SJCRH30 (cell line): ENCODE measurements at places on chromosomes 12 and 14. TPM values are rescaled to one million over a fixed set of nuclear protein-coding genes. Genes with fewer than 3 reads are reported as not detected.

The SLC5A8 gene
- not detected in 2 replicates for total RNA-seq

- DNase-seq, result no peak
These were observed 54.8 kb downstream of the WNK1 start for GRCh38 chr12:807041-807735.

- DNase-seq, result no peak
These were observed 597 bp downstream of the RNF31 start for GRCh38 chr14:24147761-24148428.

DNA sequence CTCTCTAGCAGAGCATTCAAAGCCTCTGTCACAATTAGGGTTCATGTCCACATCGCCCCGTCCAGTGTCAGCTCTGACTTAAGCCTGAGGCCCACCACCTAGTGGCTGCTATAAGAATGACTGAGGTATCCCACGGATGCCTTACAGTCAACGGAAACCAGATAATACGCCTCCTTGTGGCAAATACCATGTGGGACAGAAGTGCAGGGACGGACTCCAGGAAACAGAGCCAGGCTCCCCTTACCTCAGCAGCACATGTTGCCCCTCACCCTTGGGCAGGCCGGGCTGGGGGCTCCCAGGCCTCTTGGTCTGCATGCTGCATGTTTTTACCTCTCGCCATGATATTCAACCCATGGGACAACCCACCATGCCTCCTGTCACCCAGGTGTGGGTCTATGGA is 86.3 kb downstream of the VWF start:
- peak; percentile 86 for DNase-seq

- DNase-seq, result no peak
These were observed 733.0 kb downstream of the RPS29 start for GRCh38 chr14:48853159-48853558.

DNA sequence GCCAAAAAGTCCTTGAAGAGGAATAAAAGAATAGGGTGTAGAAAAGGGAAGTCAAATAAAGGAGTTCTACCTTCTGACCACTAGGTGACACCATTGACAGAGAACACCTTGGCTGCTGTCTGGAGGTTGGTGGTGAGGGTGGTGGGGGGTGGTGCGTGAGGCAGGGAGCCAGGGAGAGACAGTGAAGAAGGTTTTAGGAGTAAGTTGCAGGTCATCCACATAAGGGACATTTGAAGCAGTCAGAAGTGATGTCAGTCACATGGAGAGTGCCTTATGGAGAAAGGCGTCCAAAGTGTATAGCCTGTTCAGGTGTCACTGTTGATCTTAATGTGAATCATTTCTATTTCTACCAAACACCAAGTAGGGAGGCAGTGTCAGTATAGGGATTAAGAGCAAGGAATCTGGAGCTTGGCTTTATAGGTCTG is 279.3 kb upstream of the DDHD1 start:
- peak; percentile 71 for DNase-seq

GRCh38 chr14:87059060-87059839 is 933.7 kb downstream of the GALC start:
- no peak for DNase-seq

GRCh38 chr12:16603260-16603915 is 2.6 kb downstream of the LMO3 start:
- DNase-seq, result no peak

GRCh38 chr12:11734580-11735180 is 85.2 kb downstream of the ETV6 start:
- DNase-seq, result no peak

DNA sequence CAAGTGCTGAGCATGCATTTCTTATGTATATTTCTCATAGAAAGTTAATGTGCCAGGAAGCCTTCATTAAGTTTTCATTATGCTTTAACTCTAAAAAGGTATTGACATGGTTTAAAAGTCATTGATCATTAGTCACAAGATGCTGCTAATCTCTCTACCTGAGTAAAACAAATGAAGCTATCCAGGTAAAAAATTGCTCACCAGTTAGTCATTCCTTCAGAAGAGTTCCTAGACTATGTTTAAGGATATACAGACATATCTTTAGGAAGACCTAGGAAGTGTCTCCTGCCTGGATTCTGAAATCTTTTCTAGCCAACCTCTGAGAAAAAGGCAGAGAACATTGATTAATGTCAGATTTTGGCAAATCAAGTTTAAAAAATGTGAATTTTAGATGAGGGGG is 274.2 kb downstream of the PDZRN4 start:
- DNase-seq, result no peak

DNA sequence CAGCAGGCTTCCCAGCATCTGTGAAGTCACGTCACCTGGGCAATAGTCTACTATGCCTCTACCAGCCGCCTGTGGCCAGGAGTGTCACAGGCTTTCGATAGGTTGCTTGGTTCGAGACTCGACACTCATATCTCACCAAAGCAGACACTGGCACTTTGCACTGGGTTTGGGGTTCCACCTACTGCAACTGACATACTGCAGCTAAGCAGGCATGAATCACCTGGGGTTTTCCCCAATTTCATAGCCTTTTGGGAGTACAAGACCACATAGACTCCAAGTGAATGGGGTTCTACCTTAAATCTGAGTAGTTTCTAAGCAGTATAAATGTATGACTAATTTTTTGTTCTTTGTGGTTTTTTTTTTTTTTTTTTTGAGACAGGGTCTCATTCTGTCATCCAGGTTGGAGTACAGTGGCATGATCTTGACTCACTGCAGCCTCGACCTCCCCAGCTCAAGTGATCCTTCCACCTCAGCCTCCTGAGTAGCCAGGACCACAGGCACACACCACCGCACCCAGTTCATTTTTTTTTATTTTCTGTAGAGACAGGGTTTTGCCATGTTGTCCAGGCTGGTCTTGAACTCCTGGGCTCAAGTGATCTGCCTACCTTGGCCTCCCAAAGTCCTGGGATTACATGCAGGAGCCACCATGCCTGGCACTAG is 32.1 kb downstream of the DMAC2L start:
- no peak for DNase-seq

DNA sequence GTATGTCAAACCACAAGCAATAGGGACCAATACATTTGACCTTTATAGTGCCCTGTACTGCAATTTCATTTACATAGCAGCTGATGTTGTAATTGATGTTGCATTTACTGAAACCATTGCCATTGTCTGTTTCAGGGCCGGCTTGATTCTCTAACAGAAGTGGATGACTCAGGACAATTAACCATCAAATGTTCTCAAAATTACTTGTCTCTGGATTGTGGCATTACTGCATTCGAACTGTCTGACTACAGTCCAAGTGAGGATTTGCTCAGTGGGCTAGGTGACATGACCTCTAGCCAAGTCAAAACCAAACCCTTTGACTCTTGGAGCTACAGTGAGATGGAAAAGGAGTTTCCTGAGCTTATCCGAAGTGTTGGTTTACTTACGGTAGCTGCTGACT is 216.0 kb downstream of the AKAP6 start:
- DNase-seq, result no peak

The LTBP2 gene
- 0.61 and 0.84 TPM in 2 replicates for total RNA-seq

DNA sequence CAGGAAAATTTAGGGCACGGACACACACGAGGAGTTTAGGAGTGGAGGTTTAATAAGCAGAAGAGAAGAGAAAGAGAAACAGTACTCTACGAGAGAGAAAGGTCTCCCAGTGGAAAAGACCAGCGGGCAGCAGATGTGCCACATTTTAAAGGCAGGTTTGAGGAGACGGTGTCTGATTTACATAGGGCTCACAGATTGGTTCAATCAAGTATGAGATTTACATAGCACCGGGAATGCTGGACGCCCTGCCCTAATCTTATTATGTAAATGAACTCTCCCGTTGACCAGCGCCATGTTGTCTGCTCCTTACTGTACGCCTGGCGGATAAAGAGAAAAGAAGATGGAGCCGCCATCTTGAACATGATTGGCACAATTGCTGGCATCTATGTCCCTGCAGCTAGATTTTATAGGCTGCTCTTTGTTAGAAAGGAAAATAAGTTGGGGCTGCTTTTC is 17.9 kb downstream of the NFKBIA start:
- peak; percentile 77 for DNase-seq

DNA sequence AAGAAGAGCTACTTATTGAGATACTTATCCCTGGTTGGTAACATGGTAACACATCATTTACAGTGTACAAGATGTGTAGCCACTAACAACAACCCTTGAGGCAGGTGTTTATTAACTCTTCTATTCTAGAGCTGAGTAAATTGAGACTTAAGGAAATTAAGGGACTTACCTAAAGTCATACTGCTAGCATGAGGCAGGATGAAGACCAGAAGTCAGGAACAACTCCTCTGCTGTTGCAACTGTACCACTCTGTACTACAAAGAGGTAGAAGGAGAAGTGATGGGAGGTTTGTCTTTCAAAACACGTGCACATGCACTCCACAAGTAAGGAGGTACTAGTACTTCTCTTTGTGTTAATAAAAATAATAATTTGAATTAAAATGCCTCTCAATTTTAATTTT is 79.9 kb downstream of the LLPH start:
- DNase-seq, result no peak

DNA sequence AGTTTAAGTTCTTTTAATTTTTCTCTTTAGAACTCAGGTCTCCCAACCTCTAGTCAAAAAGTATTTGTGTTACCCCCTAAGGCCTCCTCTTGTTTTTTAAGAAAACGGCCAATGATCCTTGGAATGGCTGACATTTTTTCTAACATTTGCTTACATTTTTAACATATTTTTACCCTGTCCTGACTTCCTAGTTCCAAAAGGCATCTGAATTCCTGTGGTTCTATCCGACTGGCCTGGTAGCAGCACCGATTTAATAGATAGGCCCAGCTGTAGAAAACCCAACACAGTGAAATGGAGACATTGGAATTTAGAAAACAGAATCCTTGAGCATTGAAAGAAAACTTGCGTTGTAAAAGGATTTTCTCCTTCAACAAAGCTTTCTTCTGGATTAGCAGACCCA is 134.7 kb upstream of the GSC start:
- DNase-seq, result peak; percentile 30

The AMIGO2 gene
- 4.3 and 4.4 TPM in 2 replicates for total RNA-seq

GRCh38 chr12:119676022-119676421 is 8.1 kb downstream of the PRKAB1 start:
- no peak for DNase-seq

DNA sequence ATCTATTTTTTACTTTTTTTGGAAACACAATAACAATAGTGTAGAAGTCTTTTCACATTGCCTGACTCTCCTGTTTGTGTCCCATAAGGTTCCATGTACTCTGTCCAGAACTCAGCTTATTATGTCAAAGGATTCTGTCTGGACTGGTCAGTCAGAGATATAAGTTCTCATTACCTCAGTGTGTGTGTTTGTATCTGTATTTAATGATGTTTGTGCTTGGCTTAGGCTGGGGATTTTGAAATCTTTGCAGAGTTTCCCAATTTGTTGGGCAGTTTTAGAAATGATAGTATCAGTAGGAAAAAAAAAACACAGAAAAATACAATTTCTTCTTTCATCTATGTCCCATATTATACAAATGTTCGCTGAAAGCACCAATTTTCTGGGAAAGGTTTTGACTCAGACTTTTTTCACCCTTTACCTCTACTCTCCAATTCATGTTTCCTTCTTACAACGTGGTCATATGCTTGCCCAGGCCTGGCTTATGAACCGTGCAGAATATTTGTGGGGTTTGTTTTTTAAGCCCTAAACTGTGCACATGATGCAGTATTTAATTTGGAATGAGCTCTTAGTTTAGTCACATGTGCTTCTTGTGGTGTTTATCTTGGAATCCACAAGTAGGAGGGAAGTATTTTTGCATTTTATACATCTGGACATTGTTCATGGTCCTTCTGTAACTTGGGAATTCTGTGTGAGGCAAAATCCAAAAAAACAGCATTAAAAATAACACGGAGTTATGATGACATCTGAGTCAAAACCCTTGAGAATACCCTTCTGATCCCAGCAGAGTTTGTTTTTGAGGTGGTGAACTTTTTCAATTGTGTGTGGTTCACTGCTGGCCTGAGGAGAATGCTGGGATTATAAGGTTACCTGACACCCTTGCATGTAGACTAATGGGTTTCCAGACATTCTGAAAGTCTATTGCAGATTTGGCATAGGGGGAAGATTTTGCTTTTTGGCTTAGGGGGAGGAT is 121.2 kb downstream of the RAD51B start:
- peak; percentile 89 for DNase-seq
